ENCODE measurements at places on chromosomes 12 and 14. TPM values are rescaled to one million over a fixed set of nuclear protein-coding genes. Genes with fewer than 3 reads are reported as not detected.

Gene OR4E1
- total RNA-seq = not detected

Gene CPM
- total RNA-seq = 143 TPM

Gene LTBP2
- 93.3 TPM for total RNA-seq

Gene PGF
- 1.1 TPM for total RNA-seq

Gene ANKS1B
- total RNA-seq = 6.5 TPM

Gene FBRSL1
- 16.0 TPM for total RNA-seq

Gene MSRB3
- total RNA-seq = 15.7 TPM

Gene TMEM179
- not detected for total RNA-seq

Gene CCDC38
- 0.14 TPM for total RNA-seq

Gene HAL
- total RNA-seq = 3.8 TPM

Gene WNT1
- total RNA-seq = not detected

Gene AKAP6
- 18.3 TPM for total RNA-seq

Gene LHX5
- total RNA-seq = not detected

Gene C3AR1
- total RNA-seq = 29.2 TPM

Gene ASIC1
- 2.7 TPM for total RNA-seq

Gene MGST1
- total RNA-seq = 195 TPM

Gene FAR2
- 13.6 TPM for total RNA-seq

Gene USP44
- 4.2 TPM for total RNA-seq

Gene FITM1
- 0.88 TPM for total RNA-seq

Gene NYNRIN
- total RNA-seq = 15.9 TPM

Gene EML1
- total RNA-seq = 35.0 TPM

Gene USP5
- 77.0 TPM for total RNA-seq

Gene DBX2
- not detected for total RNA-seq

Gene GLT8D2
- total RNA-seq = 5.8 TPM
